Activated CD8-positive, alpha-beta memory T cell treated with anti-CD3 and anti-CD28 coated beads, Interleukin-2, amount 50 U/mL, for 4 hours (primary cell): ENCODE measurements at places on chromosomes 6 and 20.

- DNase-seq = no peak
Observed at GRCh38 chr6:155212616-155213380, 51.0 kb upstream of the CLDN20 start.

DNA sequence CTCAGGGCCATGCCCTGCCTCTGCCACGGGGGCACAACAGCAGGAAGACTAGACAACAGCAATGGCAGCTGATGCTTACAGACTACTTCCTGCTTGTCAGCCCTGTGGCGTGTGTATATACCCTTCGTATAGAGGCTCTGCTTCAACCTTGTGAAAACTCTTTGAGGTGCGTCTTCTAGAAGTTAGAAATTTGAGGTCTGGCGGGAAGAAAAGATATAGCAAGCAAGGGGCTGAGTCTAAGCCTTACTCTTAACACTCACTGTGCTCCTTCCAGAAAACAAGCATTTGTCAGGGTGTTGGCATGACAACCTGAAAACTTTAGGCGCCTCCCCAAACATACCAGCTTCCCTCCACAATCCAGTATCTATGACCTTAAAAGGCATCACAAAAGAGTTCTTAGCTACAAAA lies 33.3 kb downstream of the JPH2 start:
- no peak for DNase-seq

DNA sequence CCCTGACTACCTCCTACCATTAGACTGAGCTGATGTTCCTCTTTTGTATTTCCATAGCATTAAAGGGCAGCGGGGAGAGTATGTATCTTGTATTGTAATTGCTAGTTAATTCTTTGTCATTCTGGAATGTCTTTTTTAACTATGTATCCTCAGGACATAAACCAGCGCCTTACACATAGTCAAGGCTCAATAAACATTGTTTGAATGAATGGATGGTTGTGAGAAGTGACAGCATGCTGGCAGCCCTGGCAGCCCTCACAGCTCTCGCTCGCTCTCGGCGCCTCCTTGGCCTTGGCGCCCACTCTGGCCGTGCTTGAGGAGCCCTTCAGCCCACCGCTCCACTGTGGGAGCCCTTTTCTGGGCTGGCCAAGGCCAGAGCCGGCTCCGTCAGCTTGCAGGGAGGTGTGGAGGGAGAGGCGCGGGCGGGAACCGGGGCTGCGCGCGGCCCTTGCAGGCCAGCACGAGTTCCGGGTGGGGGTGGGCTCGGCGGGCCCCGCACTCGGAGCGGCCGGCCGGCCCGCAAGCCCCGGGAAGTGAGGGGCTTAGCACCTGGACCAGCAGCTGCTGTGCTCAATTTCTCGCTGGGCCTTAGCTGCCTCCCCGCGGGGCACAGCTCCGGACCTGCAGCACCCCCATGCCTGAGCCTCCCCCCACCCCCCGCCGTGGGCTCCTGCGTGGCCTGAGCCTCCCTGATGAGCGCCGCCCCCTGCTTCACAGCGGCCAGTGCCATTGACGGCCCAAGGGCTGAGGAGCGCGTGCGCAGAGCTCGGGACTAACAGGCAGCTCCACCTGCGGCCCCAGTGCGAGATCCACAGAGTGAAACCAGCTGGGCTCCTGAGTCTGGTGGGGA lies 93.1 kb downstream of the RNF182 start:
- no peak for DNase-seq

DNA sequence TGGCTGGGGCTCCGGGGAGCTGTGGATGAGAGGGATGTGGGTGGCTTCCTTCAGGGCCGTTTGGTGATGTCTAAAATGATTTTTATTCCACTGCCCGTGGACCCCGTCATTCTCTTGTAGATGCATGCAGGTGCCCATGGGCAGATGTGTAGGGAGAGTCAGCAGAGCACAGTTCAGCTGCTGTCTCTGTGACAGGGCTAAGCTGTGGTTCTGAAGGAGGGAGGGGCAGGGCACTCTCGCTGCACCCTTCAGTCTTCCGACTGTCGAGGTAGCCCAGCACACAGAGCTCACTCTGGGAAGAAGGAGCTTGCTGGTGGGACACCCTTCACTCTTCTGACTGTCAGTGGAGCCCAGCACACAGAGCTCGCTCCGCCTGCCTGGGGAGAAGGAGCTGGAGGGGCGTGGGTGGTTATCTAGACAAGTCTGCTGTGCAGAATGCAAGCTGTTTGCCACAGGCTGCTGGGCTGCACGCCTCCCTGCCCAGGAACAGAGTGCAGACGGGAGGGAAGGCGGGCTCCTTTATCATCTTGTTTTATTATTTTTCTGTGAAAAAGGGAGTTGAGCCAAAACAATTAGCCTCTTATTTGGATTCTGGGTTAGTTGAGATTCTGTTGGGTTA lies 28.4 kb upstream of the ADRM1 start:
- no peak for DNase-seq

DNA sequence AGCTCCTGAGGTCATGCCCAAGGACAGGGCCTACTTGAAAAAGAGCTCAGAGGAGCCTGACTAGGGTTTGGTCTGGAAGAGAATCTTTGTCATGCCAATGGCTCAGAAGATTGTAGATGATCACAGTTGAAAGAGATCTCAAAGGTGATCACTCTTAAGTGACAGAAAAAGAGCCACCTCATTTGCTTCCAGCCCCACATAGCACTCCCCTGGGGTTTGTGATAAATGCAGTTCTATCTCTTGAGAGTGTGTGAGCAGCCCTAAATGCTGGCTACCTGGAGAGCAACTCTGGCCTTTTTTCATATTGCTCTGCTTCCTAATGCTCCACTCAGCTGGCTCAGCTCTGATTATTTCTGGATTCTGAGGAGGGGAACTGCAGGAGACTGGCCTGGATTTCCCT lies 39.3 kb downstream of the KLHL32 start:
- no peak for DNase-seq

- DNase-seq = no peak
Observed at GRCh38 chr20:61965606-61966491, 99.8 kb downstream of the TAF4 start.

- no peak for DNase-seq
Observed at GRCh38 chr6:37372116-37372515, 18.3 kb downstream of the RNF8 start.

DNA sequence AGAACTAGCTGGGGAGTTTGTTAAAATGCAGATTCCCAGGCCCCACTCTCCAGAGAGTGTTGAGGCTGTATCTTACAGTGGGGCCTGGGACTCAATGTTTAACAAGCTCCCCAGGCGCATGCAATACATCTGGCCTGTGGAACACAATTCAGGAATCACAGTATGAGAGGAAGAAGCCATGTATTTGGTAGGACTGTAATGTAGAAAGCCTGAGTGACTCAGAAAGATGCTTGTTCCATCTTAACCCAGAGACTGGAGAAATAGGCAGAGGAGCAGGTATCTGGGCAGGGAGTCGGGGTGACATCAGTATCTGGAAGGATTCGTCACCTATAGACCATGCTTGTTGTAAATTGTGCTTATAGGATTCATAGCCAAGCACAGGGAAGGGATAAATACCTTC lies 90.5 kb downstream of the UNC5CL start:
- no peak for DNase-seq

DNA sequence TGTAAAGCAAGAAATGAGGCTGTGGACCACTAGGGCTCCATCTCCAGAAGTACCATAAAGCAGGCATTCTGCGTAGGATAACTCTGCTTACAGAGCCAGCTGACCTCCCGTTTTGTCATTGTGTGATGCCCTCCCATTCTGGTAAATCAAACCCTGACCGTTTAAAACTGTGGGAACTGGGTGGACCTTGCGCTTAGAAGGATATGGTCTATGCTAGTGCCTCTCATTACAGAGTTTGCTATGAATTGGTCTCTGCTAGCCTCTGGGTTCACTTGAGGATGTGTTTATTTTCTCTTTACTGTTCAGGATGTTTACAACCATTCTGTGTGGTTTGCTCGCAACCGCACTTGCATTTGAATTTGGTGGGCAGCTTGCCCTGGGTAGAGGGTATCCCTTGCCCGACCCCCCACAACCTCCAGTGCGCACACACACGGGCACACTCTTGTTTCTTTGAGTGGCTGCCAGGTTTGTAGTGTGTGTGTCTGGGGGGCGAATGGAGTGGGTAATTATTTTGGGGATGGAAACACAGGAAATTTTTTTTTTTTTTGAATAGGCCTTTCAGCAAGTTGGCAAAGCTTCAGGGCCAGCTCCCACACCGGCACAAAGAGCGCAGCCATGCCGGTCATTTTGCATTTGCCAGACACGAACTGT lies 198.3 kb downstream of the JARID2 start:
- no peak for DNase-seq

GRCh38 chr20:56967916-56968315 lies 298.5 kb downstream of the BMP7 start:
- no peak for DNase-seq

- DNase-seq = no peak
Observed at GRCh38 chr6:89862698-89863097, 31.6 kb upstream of the GJA10 start.

DNA sequence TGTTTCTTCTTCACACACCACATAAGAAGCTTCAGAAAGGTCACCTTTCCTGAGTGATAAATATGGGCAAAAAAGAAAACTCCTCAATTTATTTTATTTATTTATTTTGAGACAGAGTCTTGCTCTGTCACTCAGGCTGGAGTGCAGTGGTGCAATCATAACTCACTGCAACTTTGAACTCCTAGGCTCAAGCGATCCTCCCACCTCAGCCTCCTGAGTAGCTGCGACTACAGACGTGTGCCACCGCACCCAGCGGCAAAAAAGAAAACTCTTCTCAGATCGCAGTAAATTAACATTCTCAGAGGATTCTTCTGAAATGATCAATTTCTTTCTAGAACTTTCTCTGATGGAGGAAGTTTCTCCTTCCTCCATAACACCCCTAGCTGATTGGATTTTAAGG lies 111.2 kb downstream of the TRERF1 start:
- DNase-seq = no peak

DNA sequence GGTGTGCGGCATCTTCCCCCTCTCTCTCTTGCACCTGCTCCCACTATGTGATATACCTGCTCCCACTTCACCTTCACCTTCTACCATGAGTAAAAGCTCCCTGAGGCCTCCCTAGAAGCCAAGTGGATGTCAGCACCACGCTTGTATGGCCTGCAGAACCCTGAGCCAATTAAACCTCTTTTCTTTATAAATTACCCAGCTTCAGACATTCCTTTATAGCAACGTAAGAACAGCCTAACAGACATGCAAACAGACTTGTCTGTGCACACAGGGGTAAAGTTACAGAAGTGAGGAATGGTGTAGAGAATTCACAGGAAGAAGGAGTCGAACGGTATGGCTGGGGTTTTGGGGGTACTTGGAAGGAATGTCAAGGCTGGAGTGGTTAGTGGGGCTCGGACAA lies 14.8 kb upstream of the TGM2 start:
- DNase-seq = no peak

DNA sequence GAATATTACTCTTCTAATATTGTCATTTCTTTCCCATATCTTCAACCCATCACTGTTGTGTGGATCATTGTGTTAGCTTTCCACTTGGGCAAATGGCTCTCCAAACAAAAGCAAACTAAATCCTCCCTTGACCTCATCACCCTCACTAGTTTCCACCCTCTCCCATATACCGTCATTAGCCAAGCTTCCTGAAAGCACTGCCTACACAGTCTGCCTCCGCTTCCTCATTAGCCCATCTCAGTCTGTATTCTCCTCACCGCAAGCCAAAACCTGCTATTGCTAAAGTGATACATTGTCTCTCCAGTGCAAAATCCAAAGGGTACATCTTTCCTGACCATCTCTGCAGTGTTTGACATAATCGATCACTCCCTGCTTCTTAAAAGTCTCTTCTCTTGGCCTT lies 212.6 kb downstream of the CLIC5 start:
- DNase-seq = no peak

GRCh38 chr6:109718991-109719390 lies 27.9 kb downstream of the FIG4 start:
- no peak for DNase-seq

DNA sequence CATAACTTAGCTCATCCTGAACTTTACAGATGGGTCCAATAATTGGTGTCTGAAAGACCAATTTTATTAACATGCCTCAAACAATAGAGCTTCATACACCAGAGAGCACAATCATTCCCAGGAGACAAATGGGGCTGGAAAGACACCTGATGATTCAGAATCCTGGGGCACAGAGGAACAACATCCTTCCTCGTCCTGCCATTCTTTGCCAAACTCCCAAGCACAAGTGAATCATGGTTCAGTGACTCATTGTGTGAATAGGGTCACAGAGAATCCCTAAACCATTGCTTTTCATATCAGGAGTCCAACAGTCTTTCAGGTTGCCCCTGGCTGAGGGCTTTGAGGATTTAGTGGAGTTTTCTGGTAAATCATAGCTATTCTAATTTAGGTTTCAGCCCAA lies 266.4 kb upstream of the BMP2 start:
- no peak for DNase-seq

DNA sequence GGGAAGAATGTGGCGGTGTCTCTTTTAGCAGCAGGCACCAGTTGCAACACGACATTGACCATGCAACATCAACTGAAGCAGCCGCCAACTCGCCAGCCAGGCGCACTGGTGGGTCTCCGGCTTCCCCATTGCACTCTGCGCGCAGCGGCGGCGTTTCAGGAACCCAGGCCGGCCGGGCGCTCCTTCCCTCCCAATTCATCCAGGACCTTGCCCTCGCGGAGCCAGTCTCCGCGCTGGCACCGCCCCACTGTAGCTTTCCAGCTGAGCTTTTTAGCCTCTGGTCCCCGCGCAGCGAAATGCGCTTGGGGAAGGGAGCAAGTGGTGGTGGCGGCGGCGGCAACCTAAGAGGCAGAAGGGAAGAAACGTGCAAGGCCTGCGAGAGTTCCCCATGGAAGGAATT lies 297.9 kb upstream of the RIMS1 start:
- no peak for DNase-seq

GRCh38 chr6:28553986-28554881 lies 28.6 kb downstream of the GPX5 start:
- no peak for DNase-seq

GRCh38 chr20:58547623-58548475 lies 32.6 kb upstream of the APCDD1L start:
- DNase-seq = no peak

DNA sequence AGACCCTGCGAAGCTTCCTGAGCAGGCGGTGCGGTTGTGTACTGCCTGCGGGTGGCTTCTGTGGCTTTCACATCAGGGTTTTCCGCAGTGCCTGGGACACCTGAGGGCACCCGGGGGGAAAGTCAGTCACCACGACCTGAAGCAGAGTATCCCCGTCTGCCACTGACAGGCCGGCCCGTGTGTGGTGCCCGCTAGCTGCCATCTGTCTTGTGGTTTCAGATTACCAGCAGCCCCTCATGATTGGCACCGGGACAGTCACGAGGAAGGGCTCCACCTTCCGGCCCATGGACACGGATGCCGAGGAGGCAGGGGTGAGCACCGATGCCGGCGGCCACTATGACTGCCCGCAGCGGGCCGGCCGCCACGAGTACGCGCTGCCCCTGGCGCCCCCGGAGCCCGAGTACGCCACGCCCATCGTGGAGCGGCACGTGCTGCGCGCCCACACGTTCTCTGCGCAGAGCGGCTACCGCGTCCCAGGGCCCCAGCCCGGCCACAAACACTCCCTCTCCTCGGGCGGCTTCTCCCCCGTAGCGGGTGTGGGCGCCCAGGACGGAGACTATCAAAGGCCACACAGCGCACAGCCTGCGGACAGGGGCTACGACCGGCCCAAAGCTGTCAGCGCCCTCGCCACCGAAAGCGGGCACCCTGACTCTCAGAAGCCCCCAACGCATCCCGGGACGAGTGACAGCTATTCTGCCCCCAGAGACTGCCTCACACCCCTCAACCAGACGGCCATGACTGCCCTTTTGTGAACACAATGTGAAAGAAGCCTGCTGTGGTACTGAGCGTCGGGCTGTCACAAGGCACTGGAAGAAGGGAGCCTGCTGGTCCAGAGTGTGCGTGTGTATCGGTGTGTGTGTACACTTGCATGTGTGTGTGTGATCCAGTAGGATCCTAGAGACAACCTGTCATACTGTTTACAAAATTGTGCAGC lies 54.4 kb downstream of the GOPC start:
- peak; percentile 58 for DNase-seq
